NCI-H446 treated with DMSO at 0.1 percent for 48 hours (cell line): ENCODE measurements at places on chromosomes 11 and 22.

DNA sequence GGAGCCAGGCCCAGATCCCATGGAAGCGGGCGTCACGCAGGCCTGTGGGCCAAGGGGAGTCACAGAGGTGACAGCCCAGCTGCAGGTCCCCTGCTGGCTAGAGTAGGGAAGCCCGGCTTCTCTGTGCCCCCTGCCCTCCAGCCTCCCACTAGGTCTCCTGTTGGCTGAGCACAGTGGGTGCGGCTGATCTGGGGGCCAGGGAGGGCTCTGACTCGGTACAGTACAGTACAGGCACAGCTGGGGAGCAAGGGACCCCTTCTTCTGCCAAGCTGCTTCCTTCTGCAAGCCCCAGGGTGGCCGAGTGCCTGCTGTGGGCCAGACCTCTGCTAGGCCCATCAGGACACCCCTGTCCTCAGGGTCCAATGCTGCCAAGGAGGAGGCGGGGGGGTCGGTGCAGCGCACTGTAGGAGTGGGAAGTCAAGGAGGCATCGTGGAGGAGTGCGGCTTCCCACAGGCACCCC lies 10.1 kb downstream of the SUSD2 start:
- no peak for DNase-seq

DNA sequence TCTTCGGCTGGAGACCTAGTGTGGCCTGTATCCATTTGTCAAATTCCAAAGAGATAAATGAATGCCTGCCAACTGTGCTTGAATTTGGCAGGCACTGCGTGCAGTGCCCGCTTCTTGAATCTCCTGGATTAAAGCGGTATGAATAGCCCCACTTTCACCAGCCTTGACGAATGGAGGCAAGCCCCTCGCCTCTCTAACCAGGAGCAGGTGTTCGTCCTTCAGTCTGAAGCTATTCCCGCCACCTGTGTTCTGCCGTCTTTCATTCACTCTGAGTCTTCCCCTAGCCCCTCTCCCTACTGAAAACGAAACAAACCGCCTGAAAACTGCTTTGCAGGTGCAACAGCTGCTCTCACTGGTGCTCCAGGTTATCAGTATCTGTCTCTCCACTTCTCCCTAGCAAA lies 11.2 kb downstream of the NLRP14 start:
- no peak for DNase-seq

DNA sequence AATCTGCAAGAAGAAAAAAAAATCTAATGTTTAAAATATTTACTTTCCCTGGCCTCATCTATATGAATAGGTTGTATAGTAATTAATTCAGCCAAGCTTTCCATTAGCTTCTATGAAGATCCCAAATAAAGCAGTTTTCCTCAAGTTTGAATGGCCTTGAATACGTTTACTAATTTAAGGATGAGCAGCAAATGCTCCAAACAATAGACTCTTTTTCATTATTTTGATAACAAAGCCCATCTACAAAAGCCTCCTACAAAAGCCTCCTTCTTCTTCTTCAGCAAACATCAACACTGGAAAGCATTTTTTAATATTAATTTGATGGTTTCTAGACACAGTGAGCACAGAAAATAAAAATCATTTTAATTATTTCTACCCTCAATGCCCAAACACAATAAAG lies 1130.3 kb upstream of the CNTN5 start:
- DNase-seq = no peak

- DNase-seq = no peak
Observed at GRCh38 chr11:88122956-88123355, 52.3 kb downstream of the RAB38 start.

GRCh38 chr11:35275786-35276170 lies 136.8 kb downstream of the CD44 start:
- DNase-seq = no peak

- no peak for DNase-seq
Observed at GRCh38 chr11:126109941-126110731, 47.5 kb upstream of the CDON start.

DNA sequence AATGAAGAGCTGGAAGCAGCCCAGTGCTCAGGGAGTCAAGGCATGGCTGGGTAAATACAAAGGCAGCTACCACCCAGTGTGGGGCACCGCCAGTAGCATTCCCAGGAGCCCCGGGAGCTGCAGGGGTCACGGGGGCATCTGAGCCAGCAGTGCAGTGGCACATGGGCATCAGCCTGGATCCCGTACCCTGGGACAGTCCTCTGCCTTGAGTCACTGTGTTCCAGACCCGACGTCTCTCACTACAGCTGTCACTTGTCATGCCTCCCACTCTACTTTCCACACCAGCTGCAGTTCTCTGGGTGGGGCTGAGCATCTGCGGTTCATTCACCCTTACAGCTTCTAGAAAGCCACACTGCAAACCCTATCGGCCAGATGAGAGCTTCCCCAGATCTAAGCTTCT lies 29.6 kb downstream of the DHCR7 start:
- DNase-seq = no peak

- no peak for DNase-seq
Observed at GRCh38 chr22:37630839-37631435, 8.5 kb upstream of the SH3BP1 start.

- peak; percentile 24 for DNase-seq
Observed at GRCh38 chr22:17910561-17911311, 113.6 kb downstream of the MICAL3 start.

DNA sequence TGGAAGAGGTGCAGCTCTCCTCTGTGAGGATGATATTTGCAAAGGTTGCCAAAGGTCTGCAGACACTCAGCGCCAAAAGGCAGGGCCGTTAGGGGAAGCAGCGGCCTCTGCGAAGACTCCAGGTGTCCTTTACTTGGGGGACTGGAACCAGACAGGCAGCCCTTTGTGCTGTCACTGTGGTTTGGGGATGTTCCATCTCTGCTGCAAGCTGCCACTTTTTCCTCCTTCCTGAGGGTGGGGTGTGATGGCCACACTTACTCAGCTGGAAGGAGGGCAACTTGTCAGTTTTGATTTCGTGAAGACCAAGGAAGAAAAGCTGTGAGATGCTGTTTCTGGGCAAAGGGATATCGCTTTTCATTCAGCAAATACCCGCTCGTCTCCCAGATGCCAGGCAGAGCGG lies 96.5 kb upstream of the PRR5 start:
- no peak for DNase-seq

GRCh38 chr11:79170321-79170720 lies 270.5 kb downstream of the TENM4 start:
- no peak for DNase-seq

DNA sequence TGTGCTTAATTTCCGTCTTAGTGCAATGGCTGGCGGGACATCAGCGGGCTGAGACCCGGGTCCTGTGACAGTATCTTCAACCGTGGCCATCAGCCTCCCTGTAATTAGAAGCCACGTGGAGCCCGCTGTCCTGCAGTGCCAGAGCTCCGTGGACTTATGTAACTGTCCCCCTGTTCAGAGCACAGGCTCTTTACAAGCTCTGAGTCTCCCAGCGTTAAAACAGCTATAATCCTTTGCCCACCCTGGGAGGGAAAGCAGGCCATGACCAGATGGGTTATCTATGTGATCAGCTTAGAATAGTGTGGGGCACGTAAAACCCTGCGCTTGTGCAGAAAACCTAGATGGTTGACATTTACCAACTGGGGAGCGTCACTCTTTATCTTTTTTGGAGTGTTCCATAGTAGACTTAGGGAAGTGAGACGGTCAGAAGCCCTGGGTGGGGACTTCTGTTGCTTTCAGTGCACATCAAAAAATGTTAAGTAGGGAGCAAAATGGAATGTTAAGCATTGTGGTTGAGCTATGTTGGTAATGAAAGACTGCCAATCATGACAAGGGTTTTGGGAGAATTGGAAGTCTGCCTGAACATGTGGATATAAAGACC lies 103.5 kb upstream of the CADM1 start:
- no peak for DNase-seq

DNA sequence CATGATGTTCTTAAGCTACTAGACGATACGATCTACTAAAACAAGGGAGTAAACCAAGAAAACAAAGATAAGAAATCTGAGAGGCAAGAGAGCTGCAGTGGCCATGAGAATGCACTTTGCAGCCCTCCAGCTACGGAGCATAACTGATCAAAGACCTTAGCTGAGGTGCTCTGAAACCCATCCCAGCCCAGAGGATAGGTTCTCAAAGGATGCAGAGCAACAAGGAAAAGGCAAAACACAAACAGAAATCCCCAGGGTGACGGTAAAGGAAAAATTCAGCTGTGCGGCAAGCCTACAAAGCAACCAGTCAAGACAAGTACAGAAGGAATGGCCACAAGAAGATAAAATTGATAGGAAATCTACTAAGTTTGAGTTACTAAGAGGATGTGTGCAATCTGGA lies 32.5 kb upstream of the CFAP300 start:
- no peak for DNase-seq

DNA sequence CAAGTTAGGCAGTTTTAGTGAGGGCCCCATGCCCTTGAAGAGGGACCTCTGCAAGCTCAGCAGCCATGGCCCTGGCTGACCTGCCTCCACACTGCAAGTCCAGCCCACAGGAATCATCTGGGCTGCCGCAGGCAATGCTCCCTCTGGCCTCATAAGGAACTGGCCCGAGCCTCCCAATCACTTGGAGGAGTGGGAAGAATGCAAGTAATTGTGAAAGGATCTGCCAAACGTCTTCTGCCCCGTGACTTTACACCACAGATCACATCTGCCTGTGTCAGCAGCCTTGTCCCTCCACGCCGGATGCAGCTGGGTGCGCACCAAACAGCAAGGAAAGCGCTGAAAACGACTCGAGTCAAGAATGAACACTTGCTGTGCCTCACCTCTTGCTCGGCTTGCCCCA lies 23.8 kb downstream of the OPCML start:
- no peak for DNase-seq

GRCh38 chr11:14907411-14908213 lies 15.6 kb upstream of the CYP2R1 start:
- peak; percentile 43 for DNase-seq

GRCh38 chr22:50569896-50570535 lies 7.3 kb upstream of the SYCE3 start:
- DNase-seq = no peak

GRCh38 chr11:104118105-104118744 lies 45.7 kb downstream of the PDGFD start:
- no peak for DNase-seq

GRCh38 chr11:17985517-17985916 lies 27.3 kb downstream of the SERGEF start:
- DNase-seq = no peak

- no peak for DNase-seq
Observed at GRCh38 chr11:1295591-1295990, 13.8 kb downstream of the TOLLIP start.

GRCh38 chr11:123674297-123674696 lies 19.9 kb upstream of the SCN3B start:
- DNase-seq = no peak

- no peak for DNase-seq
Observed at GRCh38 chr11:71097506-71098240, 154.7 kb downstream of the SHANK2 start.

DNA sequence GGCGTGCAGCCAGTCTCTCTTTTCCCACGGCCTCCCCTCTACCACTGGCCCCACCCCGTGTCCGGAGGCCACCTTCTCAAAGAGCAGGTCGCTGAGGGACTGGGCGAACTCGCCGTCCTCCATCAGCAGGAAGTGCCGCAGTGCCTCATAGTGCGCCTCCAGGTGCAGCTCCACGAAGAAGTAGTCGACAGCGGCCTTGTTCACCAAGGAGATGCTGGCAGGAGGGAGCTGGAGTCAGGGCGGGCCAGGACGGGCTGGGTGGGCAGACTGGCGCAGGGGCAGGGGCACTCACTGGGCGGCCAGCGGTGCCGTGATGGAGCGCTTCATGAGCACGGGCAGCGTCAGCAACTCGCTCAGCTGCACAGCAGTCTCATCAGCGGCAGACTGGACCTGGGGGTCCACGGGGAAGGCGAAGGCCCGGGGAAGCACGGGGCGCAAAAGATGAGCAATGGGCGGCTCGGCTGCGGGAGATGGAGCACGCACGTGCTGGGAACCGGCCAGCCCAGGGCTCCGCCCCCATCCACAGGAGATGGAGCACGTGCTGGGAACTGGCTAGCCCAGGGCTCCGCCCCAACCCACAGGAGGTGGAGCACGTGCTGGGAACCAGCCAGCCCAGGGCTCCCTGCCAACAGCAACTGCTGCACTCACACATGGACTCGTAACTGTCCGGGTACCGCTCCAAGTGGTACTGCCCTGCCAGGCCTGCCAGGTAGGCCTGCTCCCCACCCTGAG lies 18.4 kb downstream of the SELENOO start:
- DNase-seq = no peak
